ENCODE measurements at places on chromosomes 11 and 22.

GRCh38 chr11:11843211-11843621 is 1.4 kb downstream of the USP47 start:
- peak; percentile 86 for DNase-seq

- DNase-seq: no peak
These were observed 87.8 kb downstream of the KCNC1 start for GRCh38 chr11:17822401-17822781.

DNA sequence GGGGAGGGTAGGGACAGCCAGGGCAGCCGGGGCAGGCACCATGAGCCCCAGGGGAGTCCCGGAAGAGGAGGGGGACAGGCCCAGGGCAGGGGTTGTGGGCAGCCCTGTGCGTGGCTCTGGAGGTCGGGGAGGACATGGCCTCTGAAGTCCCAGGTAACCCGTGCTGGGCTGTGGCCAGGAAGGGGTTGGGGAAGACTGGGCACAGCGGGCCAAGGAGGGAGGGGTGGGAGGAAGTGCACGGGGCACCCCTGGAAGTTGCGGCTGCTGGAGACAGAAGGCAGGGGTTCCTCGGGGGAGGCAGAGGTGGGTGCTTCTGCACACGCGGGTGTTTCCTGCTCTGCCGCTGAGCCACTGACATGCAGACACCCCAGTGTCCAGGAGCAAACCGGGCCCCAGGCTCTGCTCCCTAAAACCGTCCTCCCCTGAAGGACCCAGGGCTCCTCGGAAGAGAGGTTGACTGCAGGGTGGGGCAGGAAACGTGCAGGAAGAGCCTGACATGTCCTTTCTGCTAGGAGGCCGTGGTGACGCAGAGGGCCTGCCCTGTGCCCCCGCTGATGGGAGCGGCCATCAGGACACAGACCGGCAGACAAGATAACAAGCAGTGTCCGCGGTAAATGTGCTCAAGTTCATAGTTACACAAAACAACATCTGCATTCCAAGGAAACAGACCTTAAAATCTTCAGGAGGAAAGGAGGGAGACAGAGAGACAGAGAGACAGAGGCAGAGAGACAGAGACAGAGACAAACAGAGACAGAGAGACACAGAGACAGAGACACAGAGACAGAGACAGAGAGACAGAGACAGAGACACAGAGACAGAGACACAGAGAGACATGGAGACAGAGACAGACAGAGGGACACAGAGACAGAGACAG is 5.7 kb downstream of the TNNI2 start:
- DNase-seq: peak; percentile 67

- DNase-seq: no peak
These were observed 53.2 kb upstream of the CRTAM start for GRCh38 chr11:122785031-122785541.

- no peak for DNase-seq
These were observed 17.4 kb downstream of the OR4D9 start for GRCh38 chr11:59528711-59529110.

GRCh38 chr22:18021431-18021830 is 2.9 kb downstream of the MICAL3 start:
- DNase-seq: no peak

- DNase-seq: no peak
These were observed 384.7 kb downstream of the DCDC1 start for GRCh38 chr11:30984827-30985226.

DNA sequence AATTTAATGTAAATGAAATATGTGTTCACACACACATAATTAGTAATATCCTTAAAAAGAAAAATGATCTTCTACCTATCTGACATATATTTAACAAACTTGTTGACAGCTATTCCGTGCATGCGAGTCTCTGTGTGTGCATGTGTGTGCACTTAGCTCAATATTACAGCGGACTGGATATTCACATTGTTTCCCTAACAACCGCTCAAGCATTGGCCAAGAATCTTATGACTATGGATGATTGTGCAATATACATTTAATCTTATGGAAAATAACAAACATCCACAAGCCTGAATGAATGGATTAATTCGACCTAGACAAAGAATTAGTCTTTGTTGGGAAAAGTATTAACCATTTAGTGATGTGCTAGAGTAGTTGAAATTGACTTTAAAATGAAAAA is 1078.6 kb downstream of the LRRC4C start:
- no peak for DNase-seq

DNA sequence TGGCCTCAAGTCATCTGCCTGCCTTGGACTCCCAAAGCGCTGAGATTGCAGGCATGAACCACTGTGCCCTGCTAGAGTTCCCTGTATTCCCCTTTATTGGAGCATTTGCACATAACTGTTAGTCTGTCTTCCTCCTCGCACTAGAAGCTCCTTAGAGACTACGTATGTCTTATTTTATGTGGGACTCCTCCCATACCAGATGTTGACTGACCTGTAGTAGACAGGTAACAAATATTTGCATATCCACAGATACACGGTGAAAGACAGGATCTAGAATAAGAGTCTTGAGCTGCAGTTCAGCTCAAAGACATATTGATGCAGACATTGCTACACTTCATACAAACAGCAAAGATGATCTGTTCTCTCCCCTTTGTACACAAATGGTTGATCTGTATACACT is 40.7 kb downstream of the SWAP70 start:
- no peak for DNase-seq

DNA sequence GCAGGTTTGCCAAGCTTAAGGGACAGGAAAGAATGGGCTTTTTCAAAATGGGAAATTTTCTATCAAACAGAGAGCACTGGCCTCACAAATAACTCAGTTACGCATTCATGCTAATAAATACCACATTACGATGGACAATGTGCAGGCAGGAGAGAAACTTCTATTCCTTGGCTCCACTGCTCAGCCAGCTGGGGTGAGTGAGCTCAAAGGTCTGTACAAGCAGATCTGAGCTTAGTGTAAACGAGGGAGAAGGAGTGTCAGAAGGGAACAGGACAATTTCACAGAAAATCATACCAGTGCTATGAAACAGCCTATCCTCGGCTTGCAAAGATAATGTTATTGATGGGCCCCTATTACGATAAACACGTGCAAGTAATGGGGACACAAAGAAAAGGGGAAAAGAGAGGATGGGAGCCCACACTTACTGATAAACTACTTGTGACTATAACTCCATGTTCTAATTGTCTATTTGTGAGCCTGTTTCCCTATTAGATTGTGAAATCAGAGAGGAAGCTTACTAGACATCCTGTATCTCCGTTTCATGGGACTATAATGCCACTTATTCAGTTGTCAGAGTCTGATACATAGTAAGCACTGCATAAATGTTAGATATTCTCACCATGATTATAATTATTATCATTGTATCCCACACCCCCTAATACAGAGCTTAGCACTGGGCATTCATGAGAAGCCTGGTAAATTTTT is 46.3 kb downstream of the AMOTL1 start:
- no peak for DNase-seq

- no peak for DNase-seq
These were observed 121.5 kb downstream of the ST3GAL4 start for GRCh38 chr11:126476977-126477376.

DNA sequence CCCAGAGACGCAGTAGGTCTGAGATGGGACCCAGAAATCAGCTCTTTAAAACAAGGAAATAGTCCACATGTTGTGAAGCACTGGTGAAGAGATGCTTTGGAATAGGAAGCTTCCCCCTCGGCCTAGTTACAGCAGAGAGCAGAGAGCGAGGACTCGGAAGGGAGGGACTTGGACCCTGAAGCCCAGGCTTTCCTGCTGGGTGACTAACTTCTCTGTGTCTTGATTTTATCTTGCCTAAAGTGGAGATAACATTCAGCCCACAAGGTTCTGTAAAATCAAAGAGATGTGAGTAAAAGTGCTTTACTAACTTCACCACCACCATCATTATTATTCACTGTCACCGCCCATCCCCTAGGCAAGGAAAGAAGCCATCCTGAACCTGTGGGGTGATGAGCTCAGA is 58.4 kb downstream of the THAP12 start:
- DNase-seq: peak; percentile 17

GRCh38 chr22:27455526-27455925 is 346.0 kb downstream of the MN1 start:
- DNase-seq: no peak

GRCh38 chr11:18802381-18803257 is 11.0 kb upstream of the PTPN5 start:
- peak; percentile 30 for DNase-seq

GRCh38 chr11:128544471-128545051 is 42.8 kb downstream of the ETS1 start:
- peak; percentile 40 for DNase-seq

- DNase-seq: no peak
These were observed 21.0 kb upstream of the FNBP4 start for GRCh38 chr11:47788181-47788580.

- DNase-seq: no peak
These were observed 102.1 kb downstream of the SLC1A2 start for GRCh38 chr11:35317253-35317652.

GRCh38 chr11:12086271-12087074 is 23.9 kb upstream of the MICAL2 start:
- no peak for DNase-seq

DNA sequence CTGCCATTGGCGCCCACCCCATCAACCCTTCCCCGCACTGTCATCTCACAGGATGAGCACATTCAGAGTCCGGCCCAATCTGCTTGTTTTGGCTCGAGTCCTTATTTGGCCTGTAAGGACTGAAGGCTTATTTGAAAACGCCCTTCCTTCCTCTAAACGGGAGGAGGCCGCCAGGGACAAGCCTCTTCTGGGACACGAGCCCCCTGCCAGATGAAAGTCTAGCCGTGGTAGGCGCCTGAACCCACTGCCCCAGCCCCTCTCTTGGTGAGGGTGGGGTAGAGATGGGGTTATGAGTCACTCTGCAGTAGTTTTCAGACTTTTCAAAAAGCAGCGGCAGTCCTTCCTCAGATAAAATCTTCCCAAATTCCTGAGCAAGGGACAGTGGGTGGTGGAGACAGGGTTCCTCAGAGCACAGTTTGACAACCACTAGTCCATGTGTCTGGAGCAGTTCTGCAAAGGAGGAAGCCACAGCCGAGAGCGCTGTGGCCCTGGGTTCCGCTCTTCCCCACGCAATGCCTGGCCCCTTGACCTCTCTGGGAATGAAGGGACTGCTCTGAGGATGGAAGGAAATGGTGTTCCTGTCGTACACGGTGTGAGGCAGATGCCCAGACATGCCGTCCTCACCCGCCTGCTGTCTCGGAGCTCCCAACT is 57.0 kb downstream of the MYH9 start:
- no peak for DNase-seq

DNA sequence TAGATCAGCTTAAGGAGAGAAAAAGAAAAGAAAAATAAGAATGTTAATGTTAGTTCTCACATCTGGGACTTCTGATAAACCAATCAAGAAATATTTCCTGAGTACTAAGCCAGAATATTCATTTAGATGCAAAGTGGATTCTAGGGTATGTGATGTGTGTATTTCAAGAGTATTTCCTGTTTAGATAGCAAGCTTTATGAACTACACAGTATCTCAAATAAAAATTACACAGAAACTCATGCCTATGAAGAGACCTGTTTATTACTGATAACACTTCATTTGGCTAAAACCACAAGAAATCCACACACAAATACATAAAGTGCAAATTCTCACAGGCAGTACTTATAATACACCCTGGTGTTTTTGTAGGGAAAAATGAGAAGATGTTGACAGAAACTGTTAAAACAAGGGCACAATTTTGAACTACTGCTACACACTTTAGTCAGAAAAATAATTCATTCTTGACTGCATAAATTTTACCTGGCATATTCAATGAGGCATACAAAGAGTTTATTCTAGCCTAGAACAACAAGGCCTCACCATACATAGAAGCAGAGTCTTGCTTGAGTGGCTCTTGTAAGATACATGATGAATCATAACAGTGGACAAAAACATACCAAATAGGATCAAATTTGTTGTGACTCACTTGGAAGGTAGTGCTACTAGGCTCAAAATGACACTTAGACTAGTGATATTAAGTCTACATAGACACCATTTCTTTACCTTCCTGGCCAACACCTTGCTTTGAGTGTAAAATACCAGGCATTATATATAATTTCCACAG is 18.8 kb upstream of the P4HA3 start:
- DNase-seq: no peak

DNA sequence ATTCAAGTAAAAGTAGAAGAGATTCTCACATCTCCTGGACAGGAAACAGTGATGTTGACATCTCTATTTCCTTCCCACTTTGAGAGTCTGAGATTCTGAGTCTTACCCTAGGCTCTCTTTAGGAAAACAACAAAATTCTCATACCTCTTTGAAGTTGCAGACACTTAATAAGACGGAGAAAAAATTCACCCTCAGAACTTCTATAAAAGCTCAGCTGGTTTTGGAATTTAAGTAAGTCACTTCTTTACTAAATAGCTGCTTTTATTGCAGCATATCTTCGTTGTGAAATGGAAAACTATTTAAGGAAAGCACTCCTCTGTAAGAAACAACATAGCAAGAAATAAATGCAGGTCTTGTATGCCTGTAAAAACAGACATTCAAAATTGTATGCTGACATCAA is 79.1 kb downstream of the MSANTD4 start:
- DNase-seq: no peak

DNA sequence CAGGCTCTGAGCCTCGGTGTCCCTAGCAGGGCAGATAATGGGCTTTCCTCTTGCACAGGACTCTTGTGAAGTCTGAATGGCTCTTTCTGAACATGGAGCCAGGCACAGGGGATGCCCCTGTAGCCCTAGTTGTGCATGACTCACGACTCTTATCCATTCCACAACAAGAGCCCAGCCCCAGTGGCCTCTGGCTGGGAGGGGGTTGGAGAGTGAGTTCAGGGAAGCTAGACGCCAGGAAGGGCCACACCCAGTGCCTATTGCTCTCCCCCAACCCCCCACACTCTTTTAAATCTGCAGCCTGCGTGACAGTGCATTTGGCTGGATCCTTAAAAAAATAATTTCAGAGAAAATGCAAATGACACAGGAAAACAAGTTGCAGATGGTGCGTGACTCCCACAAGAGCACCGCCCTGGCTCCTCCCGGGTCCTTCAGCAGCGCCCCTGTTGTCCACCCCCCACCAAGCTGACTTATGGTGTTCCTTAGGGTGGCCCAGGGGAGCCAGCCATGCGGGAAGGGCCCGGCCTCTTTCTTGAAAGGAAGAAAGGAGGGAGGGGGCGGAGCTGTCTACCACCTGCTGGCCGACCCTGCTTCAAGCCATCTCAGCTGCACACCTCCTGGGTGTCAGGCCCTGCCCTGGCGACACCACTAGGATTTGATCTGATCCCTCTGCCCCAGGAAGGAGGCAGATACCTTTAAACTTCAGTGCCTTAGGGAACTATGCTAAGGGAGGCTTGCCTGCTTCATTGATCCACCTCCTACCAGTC is 74.7 kb downstream of the MN1 start:
- DNase-seq: no peak

GRCh38 chr22:48448821-48449220 is 1378.9 kb downstream of the BRD1 start:
- no peak for DNase-seq

GRCh38 chr11:9092072-9092471 is 673 bp upstream of the SCUBE2 start:
- no peak for DNase-seq

All from CD4-positive, alpha-beta T cell treated with Interleukin-4 for 4 hours (primary cell).